ENCODE measurements at places on chromosomes 5 and 9.

DNA sequence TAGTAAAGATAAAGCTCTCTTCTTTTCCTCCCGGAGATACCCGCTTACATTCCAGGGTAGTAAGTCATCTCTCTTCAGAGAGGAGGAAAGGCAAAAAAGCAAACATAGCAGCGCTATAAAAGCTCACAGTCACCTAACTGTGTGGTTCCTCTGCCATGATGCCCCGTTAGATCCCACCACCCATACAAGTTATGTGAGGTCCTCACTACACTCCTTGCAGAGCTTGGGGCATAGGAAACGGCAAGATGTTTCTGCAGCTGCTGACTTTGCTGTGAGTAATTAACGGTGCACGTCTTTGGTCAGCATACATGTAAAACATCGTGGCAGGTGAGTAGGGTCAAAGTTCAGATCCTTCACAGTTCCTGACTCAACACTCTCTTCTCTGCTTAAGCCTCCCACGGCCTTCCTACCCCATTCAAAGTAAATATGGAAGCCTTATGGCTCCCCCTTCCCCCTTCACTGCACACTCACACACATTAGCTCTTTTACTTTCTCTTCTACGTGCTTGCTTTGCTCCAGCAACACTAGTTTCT is 218.9 kb downstream of the DIRAS2 start:
- DNase-seq: no peak

- no peak for DNase-seq
Observed at GRCh38 chr5:101458587-101458986, 555.5 kb upstream of the ST8SIA4 start.

- no peak for DNase-seq
Observed at GRCh38 chr5:31413030-31413812, 118.7 kb downstream of the DROSHA start.

DNA sequence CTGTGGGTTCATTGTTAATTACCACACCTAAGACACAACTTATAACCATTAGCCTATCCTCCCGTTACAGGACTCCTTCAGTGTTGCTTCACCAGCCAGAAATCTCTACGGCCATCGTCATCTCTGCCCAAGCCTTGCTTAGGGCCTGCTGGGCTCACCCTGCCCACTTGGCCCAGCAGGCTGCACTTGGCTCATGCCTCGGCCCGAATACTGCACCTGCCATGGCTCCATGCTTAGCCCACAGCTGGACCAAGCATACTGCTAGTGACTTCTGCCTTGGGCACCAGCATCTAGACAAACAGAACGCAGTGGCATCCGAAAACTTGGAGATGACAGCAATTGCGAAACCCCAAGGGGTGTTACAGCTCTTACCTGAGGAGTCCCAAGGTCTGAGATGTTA is 2336.0 kb upstream of the ACO1 start:
- DNase-seq: no peak

DNA sequence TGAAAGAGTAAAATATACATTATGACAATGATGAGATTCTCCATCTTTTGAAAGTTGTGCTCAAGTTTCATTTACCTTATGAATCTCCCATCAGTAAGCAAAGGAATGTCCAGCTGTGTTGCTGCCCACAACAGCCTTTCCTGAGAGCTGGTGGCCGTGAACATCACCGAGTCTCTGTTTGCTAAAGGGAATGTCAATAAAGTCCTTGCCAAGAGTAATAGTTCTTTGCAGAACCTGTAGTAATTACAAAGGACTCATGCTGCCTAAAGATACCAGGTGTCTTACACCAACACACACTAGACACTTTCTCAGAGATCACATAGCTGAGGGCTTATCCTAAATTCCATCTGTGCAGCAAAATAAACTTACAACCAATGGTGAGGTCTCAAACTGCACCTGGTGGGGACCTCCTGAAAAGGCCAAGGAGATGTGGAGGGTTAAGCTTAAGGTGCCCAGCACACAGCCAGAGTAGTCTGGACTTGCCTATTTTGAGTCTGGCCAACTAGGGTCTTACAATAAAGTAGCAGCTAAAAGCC is 111.1 kb upstream of the DAPK1 start:
- DNase-seq: no peak

DNA sequence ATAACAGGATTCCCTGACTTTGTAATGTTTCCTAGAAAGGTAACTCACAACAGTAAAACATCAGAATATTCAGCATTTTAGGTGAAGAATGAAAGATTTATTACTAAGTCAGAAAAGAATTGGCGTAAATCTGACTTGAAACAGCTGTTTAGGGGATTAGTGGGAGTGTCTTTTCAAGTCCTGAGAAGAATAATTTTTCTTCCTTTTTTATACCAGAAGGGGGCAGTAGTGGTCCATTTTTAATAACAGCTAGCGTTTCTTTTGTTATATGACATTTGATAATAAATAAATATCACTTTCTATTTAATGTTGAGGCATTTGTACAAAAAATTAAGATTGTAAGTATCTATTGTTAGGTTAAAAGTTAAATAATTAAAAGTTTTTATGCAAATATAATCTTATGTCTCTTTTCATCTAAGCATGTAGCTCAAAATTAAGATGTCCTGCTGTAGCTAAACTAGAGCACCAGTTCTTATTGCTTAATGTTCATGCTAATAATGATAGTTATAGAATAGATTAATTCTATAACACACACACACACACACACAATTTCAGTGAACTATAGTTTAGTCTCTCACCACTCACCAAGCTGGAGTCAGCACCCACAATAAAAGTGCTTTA is 258.7 kb upstream of the ARRDC3 start:
- DNase-seq: peak; percentile 33

- no peak for DNase-seq
Observed at GRCh38 chr5:178149199-178149932, 4.3 kb downstream of the NHP2 start.

DNA sequence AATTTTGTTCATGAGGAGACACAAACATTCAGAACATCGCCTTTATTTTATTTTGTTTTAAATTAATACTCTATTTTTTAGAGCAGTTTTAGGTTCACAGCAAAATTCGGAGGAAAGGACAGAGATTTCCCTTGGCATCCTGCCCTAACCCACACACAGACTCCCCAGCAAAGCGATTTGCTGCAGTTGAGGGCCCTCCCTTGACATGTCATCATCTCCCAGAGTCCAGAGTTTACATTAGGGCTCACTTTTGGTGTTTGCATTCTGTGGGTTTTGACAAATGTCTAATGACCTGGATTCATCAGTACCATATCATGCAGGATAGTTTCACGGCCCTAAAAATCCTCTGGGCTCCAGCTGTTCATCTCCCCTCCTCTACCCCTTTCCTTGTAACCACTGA is 33.6 kb upstream of the COL5A1 start:
- no peak for DNase-seq

GRCh38 chr9:76537150-76537646 is 78.2 kb downstream of the GCNT1 start:
- DNase-seq: no peak

DNA sequence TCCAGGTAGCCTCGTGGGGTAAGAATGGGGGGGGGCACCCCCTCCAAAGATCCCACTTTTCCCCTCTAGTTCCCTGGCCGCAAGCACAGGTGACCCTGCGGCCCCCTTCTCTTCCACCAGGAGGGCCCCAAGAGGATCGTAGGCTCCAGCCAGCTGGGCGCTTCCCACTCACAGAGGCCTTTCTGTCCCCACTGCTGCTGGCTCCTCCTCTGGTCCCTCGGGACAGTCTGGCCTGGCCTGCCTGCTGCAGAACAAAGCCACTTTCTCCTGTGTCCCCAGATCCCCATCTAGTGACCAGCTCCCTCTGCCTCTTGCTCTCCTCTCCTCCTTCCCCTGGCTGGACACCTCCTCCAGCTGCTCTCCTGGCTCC is 534 bp upstream of the SAPCD2 start:
- DNase-seq: no peak

GRCh38 chr5:78757269-78758053 is 108.9 kb upstream of the LHFPL2 start:
- no peak for DNase-seq

- DNase-seq: no peak
Observed at GRCh38 chr5:18397371-18397770, 763.1 kb downstream of the TAF11L14 start.

DNA sequence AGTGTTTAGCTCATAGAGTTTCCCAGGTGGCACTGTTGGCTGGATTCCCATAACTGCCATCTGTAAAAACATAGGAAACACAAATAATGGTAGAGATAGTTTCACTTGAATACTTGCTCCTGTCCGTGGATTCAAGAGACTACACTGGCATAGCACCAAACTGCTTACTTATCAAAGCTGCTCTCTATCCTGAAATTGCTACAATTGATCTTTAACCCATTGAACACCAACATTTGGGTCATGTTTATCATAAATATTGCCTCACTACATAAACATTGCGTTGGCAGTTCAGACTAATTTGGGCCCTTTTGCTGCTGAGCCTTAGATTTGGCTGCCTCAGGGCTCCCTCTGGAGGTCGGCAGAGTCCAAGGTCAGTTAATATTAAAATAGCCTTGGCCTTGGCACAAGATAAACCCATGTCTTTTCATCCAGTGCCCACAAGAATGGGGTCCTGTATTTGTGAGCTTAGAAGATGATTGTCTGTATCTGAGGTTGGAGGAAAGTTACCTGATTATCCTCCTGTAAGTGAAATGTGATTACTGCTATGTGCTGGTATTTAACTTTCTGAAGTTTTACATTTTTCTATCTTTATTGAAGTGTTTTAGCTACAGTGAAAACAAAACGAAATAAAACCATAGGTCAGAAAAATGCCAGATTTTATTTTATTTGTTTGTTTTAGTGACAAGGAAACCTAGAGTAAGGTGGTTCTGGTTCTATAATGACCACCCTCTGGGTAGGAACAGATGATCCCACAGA is 4.0 kb upstream of the RANBP3L start:
- DNase-seq: peak; percentile 14

DNA sequence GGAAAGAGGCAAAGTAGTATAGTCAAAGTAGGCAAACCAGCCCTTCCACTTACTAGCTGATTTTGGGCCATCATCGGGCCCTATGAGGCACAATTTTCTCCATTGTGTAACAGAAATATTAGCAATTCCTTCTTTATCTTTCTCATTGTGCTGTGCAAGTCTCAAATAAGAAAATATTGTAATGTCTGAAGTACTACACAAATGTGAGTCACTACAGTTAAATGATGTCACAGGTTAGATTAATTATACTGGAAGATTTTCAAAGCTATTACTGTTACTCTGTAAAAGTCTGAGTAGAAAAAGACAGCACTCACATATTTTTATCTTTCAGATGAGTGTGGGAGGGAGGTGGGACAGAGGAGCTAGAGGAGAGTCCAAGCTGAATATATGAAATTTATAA is 12.4 kb upstream of the TMC1 start:
- no peak for DNase-seq

- DNase-seq: no peak
Observed at GRCh38 chr5:51373880-51374523, 9.2 kb upstream of the ISL1 start.

DNA sequence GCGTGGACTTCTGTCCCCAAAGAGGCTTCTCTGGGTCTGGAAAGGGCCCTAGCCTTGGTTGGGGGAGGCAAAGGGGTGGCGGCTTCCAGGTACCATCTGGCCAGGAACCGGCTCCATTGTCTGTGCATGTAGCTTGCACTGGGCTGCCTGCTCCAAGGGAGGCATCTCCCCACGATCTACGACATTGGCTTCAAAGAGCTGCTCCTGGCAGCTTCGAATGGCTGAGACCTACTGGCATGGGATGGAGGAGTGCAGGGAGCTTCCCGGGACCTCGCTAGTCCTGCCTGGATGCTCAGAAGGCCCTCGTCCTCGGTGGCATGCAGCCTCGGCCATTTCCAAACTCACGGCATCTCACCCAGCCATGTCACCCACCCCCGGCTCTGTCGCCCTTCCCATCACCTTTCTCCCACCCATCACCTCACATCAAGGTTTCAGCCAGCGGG is 137.8 kb downstream of the KCNIP1 start:
- no peak for DNase-seq

GRCh38 chr5:79025054-79025472 is 40.0 kb upstream of the ARSB start:
- peak; percentile 40 for DNase-seq

GRCh38 chr9:136331556-136332481 is 4.5 kb downstream of the GPSM1 start:
- no peak for DNase-seq

GRCh38 chr5:14365831-14366430 is 215.7 kb upstream of the OTULINL start:
- DNase-seq: peak; percentile 31

- no peak for DNase-seq
Observed at GRCh38 chr5:16544607-16545374, 72.0 kb downstream of the RETREG1 start.

GRCh38 chr5:156434471-156434870 is 107.5 kb downstream of the SGCD start:
- DNase-seq: no peak

DNA sequence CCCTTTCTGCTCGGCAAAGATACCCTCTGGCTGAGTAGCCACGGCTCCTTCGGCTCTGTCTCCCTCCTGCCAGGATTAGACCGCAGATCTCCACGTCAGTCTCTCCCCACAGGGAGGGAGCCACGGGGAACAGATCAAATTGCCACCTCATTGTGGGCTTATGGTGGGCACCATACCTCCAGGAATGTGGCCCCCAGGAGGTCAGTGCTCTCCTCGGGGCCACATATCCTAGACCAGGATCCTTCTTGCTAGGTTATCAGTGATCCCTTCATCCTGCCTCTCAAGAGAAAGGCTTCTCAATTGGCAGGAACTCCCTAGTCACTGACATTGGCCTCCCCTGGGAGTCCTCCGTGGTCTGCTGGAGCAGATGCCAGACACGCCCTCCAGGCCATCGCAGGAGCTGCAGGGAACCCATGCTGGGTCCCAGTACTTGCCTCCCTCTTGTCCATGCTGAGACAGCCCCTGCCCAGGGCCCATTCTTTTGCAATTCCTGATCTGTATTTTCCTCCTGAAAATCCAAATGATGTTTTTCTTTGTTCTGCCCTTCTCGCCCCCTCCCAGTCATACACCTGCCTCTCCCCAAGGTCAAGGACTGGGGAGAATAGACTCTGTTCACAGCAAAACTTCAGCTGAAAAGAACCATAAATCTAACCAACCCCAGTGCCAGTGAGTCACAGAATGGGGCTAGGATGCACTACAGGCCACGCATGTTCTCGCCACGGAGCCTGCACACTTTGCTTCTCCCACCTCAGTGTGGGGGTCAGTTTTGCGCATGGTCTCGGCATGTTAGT is 31.6 kb upstream of the ENHO start:
- no peak for DNase-seq

Data from CD4-positive, alpha-beta T cell treated with Interleukin-21 for 1 hour (primary cell).